ENCODE measurements at places on chromosomes 12 and 14. TPM values are rescaled to one million over a fixed set of nuclear protein-coding genes. Genes with fewer than 3 reads are reported as not detected.

- no peak for DNase-seq
Observed at GRCh38 chr14:24160499-24160849, 591 bp upstream of the IRF9 start.

GRCh38 chr12:82176026-82176425, 182.2 kb downstream of the CCDC59 start:
- DNase-seq, result no peak

- DNase-seq, result no peak
Observed at GRCh38 chr14:100880271-100881101, 23.0 kb downstream of the RTL1 start.

GRCh38 chr12:120581998-120582397, 796 bp upstream of the POP5 start:
- DNase-seq, result no peak

RFX4 gene
- not detected for total RNA-seq

BDKRB2 gene
- 11.7 TPM for total RNA-seq

Measured in mammary epithelial cell (primary cell).